ENCODE measurements at places on chromosomes 2 and 18.

DNA sequence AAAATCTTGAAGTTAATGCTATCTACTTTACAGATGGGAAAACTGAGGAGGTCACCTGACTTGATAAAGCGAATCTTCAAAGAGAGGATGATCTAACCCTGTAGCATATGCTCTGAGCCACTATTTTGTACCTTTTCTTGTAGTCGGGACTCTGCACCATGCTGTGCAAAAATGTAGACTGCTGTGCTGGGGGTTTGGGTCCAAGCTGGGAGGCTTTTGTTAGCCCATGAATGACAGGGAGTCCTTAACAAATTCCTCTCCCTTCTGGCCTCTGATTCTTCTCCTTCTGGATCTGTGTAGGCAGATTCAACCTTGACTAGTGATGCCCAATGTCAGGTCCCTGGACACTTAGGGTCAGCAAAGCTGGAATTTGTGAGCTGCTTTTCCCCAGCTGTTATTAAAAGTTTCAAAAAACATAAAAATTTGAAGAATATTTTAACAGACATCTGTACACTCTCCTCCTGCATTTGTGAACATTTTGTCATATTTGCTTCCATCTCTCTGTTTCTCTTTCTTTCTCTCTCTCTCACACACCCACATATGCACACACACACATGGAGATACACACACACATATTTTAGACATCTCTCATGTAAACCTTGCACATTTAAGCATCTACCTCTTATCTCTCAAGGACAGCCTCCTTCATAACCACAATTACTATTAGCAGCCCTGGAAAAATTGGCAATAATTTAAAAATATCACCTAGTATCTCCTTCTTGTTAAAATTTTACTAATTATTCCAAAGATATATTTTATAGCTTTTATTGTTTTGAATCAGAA, 335.0 kb upstream of the TRIB2 start:
- no peak for DNase-seq

DNA sequence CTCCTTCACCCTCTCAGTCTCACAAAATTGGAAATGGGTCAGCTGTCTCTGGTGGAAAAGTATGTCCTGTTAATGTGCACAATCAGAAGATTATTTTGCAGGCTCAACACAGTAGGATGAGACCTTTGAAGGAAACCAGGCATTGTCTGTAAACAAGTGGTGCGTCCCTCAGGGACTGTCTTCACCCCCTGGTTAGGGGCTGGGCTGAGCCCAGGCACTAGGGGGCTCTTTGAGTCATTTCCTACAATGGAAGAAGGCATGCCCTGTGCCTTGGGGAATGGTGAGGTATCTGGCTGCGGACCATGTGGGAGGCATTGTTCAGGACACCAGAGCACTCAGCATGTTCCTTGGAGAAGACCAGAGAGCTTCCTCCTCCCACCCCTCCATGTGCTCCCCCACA, 26.8 kb downstream of the PKDCC start:
- DNase-seq, result no peak

DNA sequence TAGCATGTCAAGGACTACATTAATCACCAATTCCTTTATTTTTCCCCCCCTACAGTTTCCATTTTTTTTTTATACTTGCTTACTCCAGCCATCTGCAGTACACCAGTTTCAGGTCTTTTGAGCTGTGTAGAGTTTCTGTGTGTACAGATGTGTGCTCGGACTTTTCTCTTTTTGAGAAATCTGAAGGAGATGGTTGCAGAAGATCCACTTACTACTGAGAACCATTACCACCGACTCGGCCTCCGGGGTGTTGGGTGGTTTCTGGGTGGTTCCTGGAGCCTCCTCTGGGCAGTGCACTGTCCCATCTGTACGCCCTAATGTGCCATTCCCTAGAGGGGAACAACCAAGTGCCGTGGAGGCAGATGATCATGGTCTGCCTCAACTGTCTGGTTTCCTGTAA, 15.4 kb upstream of the LYPD6B start:
- DNase-seq, result no peak

- no peak for DNase-seq
Measured at GRCh38 chr2:99106913-99107312, 34.6 kb upstream of the C2orf15 start.

GRCh38 chr2:190662754-190663153, 13.9 kb downstream of the NAB1 start:
- DNase-seq, result no peak

- DNase-seq, result no peak
Measured at GRCh38 chr2:240822280-240822847, 2.3 kb upstream of the KIF1A start.

DNA sequence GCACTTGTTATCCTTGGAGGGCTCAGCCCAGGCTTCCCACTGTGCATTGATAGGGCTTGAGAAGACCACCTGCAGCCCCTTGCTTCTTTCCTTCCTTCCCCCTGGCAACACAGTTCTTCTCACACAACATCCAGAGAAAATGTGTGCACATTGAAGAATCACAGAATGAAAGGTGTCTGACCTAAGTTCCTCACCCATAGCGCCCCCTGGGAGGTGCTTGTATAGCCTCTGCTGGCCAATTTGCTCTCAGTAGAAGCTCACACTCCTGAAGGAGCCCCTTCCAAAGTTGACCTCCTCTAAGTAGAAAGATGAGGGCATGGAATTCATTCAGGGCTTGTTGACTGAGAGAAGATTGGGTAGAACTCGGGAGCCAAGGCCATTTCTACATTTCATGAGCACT, 758.4 kb upstream of the KLHL29 start:
- DNase-seq, result no peak

GRCh38 chr2:44100351-44100750, 68.3 kb upstream of the PPM1B start:
- DNase-seq, result no peak

- no peak for DNase-seq
Measured at GRCh38 chr2:201208563-201209252, 25.8 kb downstream of the CASP10 start.

DNA sequence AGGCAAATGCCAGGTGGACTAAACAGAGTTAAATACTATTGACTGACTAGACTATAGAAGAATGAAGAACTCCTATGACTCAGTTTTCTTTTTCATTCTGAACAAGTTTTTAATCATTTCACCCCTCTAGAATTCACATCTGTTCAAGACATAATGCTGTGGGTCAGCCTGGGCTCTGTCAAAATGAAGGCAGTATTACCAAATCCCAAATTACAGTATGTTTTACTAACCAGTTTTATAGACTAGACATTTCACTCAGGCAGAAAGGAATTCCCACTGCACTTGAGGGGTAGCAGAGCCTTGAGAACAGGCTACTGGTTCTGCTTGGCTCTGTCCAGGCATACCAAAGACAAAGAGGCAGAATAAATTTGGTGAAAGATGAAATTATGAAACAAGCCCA, 511.7 kb downstream of the EPHA4 start:
- DNase-seq, result no peak

DNA sequence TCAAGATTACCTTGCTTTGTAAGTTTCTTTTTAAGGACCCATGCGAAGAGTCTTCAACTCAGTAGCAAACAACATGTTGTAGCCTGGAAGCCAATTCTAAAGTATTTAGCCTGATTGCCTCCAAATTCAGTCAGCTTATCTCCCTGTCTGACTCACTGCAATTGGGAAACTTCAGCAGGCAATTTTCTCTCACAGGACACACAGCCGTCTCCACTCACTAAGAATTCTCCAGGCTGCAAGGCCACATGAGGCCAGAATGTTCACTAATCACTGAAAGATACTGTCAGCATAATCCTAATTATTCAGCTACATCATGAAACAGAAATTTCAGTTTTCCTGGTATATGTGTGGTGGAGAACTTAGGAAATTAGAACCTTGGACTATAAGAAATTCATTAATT, 78.1 kb upstream of the PDE1A start:
- no peak for DNase-seq

- DNase-seq, result no peak
Measured at GRCh38 chr2:118095610-118096009, 7.3 kb downstream of the INSIG2 start.

DNA sequence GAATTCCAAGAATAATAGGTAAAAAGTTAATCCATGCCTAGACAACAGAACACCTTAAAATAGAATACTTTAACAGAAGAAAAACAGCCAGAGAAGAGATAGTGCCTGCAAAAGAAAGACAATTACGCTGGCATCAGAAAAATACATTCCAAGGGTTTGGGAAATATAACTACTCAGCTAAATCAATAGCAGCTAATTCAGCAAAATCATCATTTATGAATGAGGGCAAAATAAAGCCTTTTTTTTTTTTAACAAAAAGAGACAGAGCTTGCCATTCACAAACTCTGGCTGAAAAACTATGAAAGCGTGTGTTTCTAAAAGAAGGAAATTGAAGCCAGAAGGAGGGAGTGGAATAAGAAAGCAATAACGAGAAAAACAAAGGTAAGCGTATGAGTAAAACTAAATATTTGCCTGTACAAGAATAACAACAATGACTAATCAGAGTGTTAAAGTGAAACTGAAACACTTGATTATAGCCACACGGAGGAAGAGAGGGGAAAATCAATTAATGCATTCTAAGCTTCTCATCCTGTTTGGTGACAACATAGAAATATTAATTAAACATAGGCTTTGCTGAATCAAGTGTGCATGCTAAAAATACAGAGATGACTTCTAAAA, 90.2 kb downstream of the EHD3 start:
- DNase-seq, result no peak

DNA sequence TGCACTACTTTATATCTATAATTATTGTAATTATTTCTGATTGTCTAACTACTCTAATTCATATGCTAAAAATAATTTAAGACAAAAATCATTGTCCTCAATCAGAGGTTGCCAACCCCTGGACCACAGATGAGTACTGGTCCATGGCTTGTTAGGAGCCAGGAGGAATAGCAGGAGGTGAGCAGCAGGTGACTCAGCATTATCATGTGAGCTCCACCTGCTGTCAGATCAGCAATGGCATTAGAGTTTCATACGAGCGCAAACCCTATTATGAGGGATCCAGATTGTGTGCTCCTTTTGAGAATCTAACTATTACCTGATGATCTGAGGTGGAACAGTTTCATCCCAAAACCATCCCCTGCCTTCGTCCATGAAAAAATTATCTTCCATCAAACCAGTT, 1434.4 kb downstream of the LRP1B start:
- no peak for DNase-seq

- DNase-seq, result no peak
Measured at GRCh38 chr18:54852780-54853675, 24.8 kb downstream of the RAB27B start.

GRCh38 chr2:69055688-69056470, 42.9 kb downstream of the ANTXR1 start:
- no peak for DNase-seq

GRCh38 chr2:38554973-38555595, 47.6 kb downstream of the HNRNPLL start:
- DNase-seq, result no peak

- DNase-seq, result no peak
Measured at GRCh38 chr2:239717319-239717675, 307.8 kb downstream of the NDUFA10 start.

DNA sequence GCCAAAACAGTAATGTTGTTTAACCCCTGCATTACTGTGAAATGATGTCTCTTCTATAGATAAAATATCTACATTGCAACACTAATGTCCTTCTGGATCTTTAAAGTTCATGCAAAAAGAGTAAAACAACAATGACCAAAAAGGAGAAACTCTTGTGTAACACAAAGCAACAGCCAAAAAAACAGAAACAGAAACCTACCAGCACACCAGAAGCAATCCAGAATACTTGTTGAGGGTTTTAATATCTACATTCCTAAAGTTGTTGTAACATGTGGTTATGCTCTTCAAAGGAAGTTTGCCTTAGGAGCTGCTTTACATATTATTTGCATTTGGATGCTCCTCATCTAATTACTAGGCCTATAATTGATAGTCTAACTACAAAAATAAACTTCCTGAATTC, 157.2 kb downstream of the BABAM2 start:
- no peak for DNase-seq

GRCh38 chr2:8328217-8328616, 353.6 kb upstream of the ID2 start:
- no peak for DNase-seq

DNA sequence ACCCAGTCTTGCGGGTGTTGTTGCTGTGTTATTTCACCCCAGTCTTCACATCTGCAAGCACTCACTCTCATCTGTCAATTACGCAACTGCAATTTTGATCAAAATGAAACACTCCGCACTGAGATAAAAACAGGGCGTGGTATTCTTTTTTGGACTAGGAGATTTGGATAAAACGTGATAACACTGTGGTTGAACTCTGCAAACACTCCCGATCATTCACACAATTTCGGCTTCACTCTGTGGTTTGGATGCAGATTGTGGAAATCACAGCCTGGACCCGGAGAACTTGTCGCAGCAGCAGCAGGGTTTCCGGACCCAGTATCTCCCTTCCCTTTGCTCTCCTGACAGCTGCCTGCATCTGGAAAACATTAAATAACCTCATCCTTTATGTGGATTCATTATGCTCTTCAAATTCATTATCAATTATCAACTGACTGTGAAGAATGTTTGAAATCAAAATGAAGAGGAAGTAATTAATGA, 49.4 kb upstream of the APCDD1 start:
- no peak for DNase-seq

DNA sequence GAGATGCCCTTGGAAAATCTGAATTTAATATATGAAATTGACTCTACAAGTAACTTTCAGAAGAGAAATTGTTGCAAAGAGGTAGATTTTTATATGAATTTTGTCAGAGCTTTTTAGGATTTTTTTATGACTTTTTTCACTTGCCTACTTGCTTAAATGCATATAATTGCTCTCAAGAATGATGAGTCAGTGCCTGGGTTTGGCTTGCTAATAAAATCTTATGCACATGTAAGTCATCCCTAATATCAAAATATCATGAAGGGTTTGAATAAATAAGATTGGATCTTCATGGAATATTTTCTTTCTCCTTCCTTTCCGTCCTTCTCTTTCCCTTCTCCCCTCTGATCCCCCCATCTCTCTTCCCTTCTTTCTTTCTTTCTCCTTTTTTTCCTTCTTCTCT, 354.1 kb downstream of the TXNL1 start:
- no peak for DNase-seq

DNA sequence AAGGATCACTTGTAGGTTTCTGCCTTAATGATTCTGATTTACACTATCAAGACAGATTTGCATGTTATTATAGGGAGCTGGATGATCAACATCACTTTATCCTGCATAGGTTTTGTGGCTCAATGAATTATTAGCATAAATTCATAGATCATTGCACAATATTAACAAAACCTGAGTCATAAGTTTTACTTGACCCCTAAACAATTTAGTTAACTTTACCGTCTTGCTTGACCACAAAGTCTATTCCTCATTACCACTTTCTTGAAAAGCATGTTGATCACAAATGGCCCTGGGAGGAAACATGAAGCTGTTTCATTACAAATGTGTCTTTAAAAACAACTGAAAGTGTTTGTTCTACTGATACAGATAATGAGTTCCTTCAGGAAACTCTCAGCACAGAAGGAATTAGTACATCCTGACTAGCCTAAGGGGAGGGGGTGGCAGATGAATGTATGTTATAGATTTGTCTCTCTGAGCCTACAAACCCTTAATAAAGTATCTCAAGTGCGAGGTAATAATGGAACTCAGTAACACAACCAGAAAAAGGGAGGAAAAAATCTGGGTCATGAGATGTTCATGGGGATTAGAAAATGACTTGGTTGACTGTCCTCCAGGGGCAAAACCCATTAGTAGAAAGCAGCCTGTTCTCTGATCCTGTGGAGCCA, 303.4 kb downstream of the PIK3C3 start:
- DNase-seq, result no peak

GRCh38 chr2:54609647-54610046, 113.8 kb upstream of the EML6 start:
- no peak for DNase-seq

GRCh38 chr18:905948-906415, 1.3 kb downstream of the ADCYAP1 start:
- no peak for DNase-seq

GRCh38 chr2:110745048-110745447, 12.7 kb downstream of the ACOXL start:
- no peak for DNase-seq
